ENCODE measurements at places on chromosomes 5 and 9.

GRCh38 chr9:72333197-72333596 is 31.8 kb downstream of the ZFAND5 start:
- no peak for DNase-seq

GRCh38 chr5:125412561-125413495 is 666.4 kb upstream of the ZNF608 start:
- no peak for DNase-seq

- no peak for DNase-seq
Observed at GRCh38 chr9:115888131-115888530, 265.5 kb upstream of the PAPPA start.

GRCh38 chr9:77218612-77219011 is 41.3 kb downstream of the VPS13A start:
- DNase-seq, result no peak

DNA sequence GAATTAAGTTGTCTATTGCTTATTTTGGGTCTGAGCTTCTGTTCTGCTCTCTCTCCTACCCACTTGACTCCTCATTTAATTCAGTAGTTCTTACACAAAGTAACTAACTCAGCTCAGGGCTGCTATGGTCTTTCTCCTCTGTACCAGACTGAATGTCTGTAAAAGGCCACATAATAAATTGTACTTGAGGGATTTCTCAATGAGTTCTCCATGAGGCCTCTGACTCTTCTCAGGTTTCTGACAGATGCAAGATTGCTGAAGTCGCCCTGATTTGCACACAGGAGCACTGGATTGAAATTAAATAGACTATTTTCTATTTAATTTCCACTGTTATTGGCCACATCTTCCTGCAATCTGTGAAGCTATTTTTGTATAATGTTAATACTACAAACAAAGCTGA is 2.9 kb downstream of the IQGAP2 start:
- no peak for DNase-seq

Data from activated T-helper 1 cell treated with anti-CD3 and anti-CD28 coated beads, Interleukin-2, amount 50 U/mL, for 16 hours (primary cell).